Left hindlimb (tissue), 1 donor: ENCODE measurements at places on chromosomes 13 and 19.

GRCh38 chr19:33472691-33473652 lies 48.6 kb downstream of the PEPD start:
- DNase-seq = no peak

DNA sequence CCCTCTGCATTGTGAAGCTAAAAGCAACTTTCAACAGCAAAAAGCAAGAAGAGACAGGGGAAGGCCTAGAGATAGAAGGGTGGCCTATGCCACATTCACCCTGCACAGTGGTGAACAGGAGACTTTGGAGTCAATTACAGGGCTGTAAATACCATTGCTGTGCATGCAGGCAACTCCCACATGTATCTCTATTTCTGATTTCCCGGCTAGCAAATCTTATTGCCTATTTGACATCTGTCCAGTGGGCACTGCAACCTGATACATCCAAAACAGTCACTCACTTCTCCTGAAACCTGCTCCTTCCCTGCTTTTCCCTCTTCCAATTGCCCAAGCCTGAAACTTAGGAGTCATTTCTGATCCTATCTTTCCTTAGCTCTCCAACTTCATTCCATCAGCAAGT lies 13.4 kb downstream of the RUBCNL start:
- no peak for DNase-seq

DNA sequence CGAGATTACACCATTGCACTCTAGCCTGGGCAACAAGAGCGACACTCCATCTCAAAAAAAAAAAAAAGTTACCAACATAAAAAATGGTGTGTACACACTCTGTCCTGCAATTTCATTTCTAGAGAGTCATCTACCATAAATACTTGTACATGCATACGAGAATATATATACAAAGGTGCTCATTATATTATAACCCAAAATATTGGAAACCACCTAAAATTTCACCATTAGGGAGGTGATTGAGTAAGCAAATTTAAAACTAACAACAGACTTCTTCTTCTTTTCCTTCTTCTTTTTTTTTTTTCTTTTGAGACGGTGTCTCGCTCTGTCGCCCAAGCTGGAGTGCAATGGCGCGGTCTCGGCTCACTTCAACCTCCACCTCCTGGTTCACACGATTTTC lies 7.4 kb upstream of the C5AR1 start:
- no peak for DNase-seq

DNA sequence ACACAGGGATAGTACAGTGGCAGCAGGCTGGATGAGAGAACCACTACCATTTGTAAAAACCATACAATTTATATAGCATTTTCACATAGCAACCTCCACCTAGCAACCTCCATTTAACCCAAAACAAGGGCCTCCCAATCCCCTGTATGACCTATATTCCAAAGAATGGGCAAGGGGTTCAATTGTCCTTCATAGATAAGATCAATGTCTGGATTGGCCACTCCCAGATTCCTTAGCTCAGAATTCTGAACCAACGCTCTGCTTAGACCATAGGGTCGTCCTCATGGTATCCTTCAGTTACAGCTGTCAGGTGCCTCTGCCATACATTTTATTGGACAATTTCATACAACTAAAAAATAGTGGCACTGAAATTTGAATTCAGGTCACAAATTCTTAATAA lies 166.2 kb downstream of the KCTD12 start:
- DNase-seq = no peak

- no peak for DNase-seq
These were observed 226.3 kb downstream of the DLEU7 start for GRCh38 chr13:50617134-50617721.

- DNase-seq = no peak
These were observed 6.3 kb downstream of the ARRDC5 start for GRCh38 chr19:4896372-4896771.

GRCh38 chr19:33813391-33814101 lies 16.9 kb downstream of the KCTD15 start:
- DNase-seq = no peak

GRCh38 chr19:31252441-31252840 lies 96.8 kb downstream of the TSHZ3 start:
- DNase-seq = no peak

DNA sequence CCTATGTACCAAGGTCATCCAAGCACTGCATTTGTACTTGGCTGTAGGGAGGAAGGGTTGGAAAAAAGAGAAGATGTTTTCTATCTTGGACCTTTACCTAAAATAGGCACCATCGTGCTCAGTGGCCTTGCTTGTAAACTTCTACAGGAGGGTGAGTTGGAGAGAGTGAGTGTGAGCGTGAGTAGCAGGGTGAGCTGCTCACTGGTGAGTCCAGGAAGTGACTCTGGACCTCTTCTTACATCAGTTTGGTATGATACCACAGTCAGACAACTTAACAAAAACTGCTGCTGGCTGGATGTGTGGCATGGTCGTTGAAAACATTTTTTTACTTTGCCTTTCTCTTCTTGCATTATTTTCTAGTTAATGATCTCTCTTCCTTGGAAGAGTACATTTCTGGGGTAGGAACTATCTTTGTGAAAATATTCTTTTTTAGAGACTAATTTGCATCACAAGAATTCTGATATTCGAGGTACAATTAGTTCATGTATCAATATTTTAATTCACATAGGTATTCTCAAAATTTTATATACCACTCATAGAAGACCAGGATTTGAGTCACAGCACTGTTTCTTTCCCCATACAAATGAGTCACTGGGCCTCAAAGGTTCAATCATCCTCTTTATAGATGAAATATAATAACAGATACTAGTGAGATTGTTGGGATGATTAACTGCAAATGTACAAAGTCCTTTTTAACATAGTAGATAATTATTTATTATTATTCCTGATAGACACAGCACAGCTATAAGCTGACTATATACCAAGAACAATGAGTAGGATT lies 651 bp downstream of the SERPINE3 start:
- no peak for DNase-seq

GRCh38 chr13:105518086-105518485 lies 1017.4 kb downstream of the EFNB2 start:
- DNase-seq = no peak

GRCh38 chr13:76836311-76836710 lies 49.9 kb downstream of the KCTD12 start:
- no peak for DNase-seq

GRCh38 chr19:44845612-44846454 lies at the start of gene NECTIN2:
NECTIN2 (plus strand) TSS chr19:44846297; CDS start chr19:44846526, 229 bp downstream.
- peak; percentile 99 for DNase-seq

DNA sequence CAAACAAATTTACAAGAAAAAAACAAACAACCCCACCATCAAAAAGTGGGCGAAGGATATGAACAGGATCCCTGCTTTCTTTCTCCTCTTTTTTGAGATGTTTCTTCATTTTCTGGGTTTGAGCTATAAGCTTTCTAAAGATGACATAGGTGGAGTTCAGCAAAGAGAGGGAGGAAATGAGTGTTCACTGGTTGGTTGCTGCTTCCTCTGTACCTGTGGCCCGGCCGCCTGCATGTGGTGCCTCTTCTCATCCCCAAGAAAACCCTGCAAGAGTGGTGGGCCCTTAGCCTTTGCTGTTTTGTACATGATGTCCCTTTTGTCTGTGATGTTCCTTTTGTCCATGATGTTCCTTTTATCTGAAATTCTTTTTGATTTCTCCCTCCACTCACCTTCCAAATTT lies 178.4 kb upstream of the SERP2 start:
- DNase-seq = no peak

- no peak for DNase-seq
These were observed 8.7 kb downstream of the BRD4 start for GRCh38 chr19:15323496-15324235.

- DNase-seq = no peak
These were observed 15.6 kb downstream of the EVI5L start for GRCh38 chr19:7845390-7846154.

DNA sequence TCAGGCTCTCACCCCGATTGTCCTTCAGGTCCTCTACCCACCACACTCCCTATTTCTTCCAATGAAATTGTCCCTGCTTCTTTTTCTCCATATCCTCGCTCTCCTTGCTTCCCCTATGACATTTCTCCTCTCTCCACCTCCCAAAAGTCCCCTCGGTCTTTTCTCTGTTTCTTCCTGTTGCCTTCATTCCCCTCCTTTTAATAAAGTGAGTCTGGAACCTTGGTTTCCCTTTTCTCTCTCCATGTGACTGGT lies 676 bp upstream of the ZNF574 start:
- DNase-seq = no peak

GRCh38 chr19:8245869-8246835 lies 37.0 kb downstream of the CERS4 start:
- no peak for DNase-seq

GRCh38 chr13:51303063-51303552 lies 36.4 kb upstream of the SERPINE3 start:
- no peak for DNase-seq

GRCh38 chr19:2533686-2534422 lies 57.9 kb downstream of the GADD45B start:
- DNase-seq = no peak

- DNase-seq = peak; percentile 90
These were observed at the start of gene DPF1 for GRCh38 chr19:38224014-38224862. DPF1 (minus strand) TSS chr19:38224222; CDS start chr19:38224142, 80 bp downstream.
